ENCODE measurements at places on chromosomes 2 and 18.

DNA sequence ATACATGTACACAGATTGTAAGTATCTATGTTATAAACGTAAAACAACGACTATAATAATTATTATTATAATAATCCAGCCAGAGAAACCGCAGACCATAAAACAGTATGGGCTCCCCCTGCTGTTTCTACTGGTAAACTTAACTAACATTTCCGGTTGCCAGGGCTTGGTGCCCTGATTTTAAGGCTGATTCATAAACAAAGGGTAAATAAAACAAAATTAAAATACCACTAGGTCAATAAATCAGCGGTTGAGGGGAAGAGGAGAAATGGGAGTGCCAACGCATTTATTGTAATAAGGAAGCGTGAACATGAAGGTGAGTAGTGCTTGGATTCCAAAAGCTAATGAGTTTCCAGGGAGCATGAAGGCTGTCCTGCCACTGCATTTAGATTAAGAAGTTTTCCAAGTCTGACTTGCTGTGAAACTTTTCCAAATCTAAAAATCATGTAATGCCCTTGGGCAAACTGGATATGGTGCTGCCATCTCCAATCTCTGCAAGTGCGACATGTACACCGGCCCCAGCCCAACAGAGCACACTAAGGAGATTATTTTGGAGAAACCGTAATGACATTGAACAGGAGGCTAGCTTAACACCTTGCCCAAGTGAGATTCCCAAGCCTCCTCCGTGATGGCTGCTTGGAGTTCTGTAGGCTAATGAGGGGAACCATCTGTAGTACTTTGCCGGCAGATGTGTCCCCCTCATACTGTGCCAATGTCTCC, 50.7 kb upstream of the HNRNPA3 start:
- no peak for DNase-seq

GRCh38 chr2:27887830-27888229, 2.4 kb downstream of the RBKS start:
- no peak for DNase-seq

DNA sequence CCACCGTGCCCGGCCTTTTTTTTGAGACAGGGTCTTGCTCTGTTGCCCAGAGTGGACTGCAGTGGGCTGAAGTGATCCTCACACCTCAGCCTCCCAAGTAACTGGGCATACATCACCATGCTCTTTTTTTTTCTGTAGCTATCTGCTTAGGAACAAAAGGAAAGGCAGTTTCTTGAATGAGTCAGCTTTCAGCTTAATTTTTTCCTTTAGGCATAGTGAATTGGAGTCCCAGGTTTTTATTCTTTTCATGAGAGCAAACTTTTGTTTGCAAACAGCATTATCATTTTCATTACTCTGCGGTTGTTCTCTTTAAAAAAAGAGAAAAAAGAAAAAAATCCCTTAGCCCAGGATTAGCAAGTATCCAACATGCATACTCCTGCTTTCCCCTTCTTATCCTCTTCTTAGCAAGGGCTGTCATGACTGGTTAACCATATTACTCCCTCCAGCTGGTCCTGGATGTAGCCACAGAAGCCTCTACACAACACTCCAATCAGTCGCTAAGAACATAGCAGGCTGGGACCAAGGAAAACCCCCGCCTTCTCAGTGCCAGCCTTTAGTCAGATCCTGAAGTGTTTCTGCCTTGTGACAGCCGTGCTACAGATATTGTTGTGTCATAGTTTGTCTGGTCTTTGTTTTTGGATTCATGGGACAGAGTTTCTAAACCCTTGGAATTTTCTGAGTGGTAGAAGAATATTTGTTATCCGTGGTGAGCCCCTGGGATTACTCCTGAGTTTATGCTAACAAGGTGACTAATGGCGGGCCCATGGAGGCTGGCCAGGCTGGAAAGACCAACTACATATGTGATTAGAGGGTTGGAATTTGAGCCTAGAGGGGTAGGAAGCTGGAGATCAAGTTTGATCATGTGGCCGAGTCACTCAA, 23.3 kb upstream of the ST3GAL5 start:
- DNase-seq, result no peak

DNA sequence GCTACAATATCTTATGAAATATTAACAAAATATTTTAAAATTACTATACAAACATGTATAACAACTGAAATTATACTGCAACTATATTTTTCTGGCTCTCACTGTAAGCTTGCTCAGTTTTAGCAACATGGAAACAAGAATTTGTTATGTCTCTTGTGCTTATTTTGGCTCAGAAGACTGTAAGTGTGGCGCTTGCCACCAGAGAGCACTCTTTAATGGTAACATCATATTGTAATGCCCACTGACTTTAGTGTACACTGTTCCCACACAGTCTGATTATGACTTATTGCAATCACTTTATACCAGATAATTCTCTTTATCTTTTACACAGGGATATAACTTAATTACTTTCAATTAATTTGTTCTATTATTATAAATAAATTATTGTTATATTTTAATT, 1500.6 kb upstream of the TMEFF2 start:
- no peak for DNase-seq

GRCh38 chr2:222907790-222908441, 47.1 kb downstream of the ACSL3 start:
- DNase-seq, result no peak

DNA sequence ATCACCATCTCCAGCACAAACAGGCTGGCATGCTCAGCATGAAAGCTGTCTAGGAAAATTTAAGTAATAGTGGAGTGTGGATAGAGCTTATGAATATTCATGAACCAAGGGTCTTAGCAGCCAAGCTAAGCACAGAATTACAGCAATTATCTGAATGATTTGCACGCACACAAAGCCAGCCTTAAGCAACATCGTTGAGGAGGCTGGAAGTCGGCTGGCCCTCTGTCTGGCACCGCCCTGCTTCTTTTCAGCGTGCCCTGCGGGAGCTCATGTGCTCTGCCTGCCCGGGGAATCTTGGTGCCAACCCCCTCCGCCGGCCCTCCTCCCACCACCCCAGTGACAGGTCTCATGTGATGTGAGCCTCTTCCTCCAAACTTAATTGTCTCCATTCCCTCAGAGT, 540.1 kb downstream of the CMPK2 start:
- no peak for DNase-seq

Data from 8988T (cell line).